ENCODE measurements at places on chromosomes 6 and 20. TPM values are rescaled to one million over a fixed set of nuclear protein-coding genes. Genes with fewer than 3 reads are reported as not detected.

- H3K27ac ChIP-seq = no peak overlapping the region
- H3K36me3 ChIP-seq = no peaks in the 10 kb centered on the region
- peaks cover 8% of the 10 kb centered on the region for H3K27me3 ChIP-seq
- DNase-seq = peak; percentile 49
- peaks cover 42% of the 10 kb centered on the region for H3K4me1 ChIP-seq
- H3K4me3 ChIP-seq = no peak overlapping the region
These were observed 49.5 kb downstream of the TOX2 start for GRCh38 chr20:43963872-43964791.

- no peak for DNase-seq
- H3K27ac ChIP-seq = no peak overlapping the region
- H3K4me3 ChIP-seq = no peak overlapping the region
- H3K27me3 ChIP-seq = no peaks in the 10 kb centered on the region
These were observed 2.5 kb upstream of the FASTKD5 start for GRCh38 chr20:3162080-3162611.

DNA sequence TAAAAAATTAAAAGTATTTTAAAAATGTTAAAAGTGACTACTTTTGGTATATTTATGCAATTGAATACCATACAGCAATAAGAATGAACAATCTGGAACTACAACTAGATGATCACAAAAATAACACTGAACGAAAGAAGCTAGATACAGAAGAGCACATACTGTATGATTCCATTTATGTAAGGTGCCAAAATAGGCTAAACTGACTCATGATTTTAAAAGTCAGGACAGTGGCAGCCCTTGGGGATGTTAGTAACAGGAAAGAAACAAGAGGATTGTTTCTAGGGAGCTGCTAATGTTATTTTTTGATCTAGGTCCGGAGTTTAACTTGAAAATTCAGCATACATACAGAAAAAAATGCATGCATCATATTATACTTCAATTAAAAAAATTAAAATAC, 42.3 kb downstream of the KIF13A start:
- H3K4me3 ChIP-seq = no peak overlapping the region
- peaks cover 14% of the 10 kb centered on the region for H3K27me3 ChIP-seq
- H3K36me3 ChIP-seq = no peaks in the 10 kb centered on the region
- H3K4me1 ChIP-seq = no peaks in the 10 kb centered on the region
- no peak overlapping the region for H3K27ac ChIP-seq
- no peak for DNase-seq

MEP1A gene
- total RNA-seq = not detected

- H3K4me3 ChIP-seq = no peak overlapping the region
- no peaks in the 10 kb centered on the region for H3K36me3 ChIP-seq
- no peak for DNase-seq
- peaks cover 36% of the 10 kb centered on the region for H3K4me1 ChIP-seq
- H3K27me3 ChIP-seq = no peaks in the 10 kb centered on the region
These were observed 19.7 kb downstream of the VAPB start for GRCh38 chr20:58408603-58409246.

- no peak overlapping the region for H3K4me3 ChIP-seq
- no peaks in the 10 kb centered on the region for H3K4me1 ChIP-seq
These were observed 26.2 kb downstream of the ZKSCAN8 start for GRCh38 chr6:28167926-28168325.

GRCh38 chr20:47989957-47990356, 204.7 kb upstream of the SULF2 start:
- no peaks in the 10 kb centered on the region for H3K36me3 ChIP-seq
- no peak for DNase-seq
- no peak overlapping the region for H3K4me3 ChIP-seq

DNA sequence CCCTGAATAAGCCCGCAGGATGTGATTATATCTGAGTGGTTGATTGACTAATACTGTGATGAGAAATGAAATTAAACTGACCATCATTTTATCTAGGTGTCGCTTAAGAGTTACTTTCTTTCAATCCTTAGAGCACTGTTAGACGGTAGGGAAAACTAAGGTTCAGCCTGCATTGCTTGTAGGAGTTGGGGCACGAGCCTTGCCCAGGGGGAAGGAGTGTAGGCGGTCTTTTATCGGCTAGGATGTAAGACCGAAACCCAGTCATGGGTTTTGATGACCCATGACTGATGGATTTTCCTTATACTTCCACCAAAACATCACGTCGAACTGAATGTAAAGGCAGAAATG, 392 bp upstream of the TASP1 start:
- H3K36me3 ChIP-seq = no peaks in the 10 kb centered on the region
- DNase-seq = no peak
- H3K27ac ChIP-seq = peak overlapping the region; percentile 80
- H3K4me1 ChIP-seq = peaks cover 19% of the 10 kb centered on the region

DNA sequence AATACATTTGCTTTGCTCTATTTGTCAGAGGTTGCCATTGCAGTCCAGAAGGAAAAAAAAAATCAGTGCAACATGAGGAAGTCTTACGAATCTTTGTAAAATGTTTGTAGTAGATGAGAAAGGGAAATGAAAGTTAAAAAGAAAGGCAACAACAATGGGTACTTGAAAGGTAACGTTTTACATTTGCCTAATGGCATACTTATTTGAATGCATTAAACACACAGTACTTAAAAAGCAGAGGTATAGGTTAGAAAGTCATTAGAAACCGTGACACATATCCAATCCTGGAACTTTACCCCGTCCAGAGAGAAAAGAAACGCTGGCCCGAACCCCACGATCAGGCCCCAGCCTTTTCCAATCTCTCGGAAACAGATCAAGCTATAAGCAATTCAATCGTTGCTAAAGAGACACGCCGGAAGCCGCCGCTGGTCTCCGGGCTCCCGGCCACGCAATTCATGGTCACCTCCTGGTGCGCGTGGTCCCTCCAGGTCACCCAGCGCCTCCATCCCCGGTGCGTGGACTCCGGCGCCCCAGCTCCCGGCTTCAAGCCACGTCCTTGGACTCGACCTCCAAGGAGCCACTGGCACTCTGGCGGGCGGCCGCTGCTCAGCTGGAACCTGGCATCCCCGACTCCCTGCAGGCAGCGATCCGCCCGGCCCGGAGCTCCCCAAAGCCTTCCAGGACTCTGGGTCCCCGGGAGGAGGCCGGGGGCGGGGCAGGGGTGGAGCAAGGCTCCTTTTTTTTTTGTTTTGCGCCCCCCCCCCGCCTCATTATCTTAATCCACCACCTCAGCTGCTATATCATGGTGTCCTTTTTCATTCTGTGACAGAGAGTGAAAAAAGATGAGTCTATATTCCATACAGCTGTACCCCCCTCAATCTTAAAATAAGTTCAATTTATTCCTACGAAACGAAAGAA, at the start of gene SLC18B1:
TSS of gene SLC18B1 (minus strand) at position 687 of the 918 bp plus-strand sequence. CDS start at position 506, 181 bp downstream.
- H3K4me3 ChIP-seq = peak within 1 kb of the TSS; percentile 60
- peaks cover 12% of the 10 kb centered on the region for H3K36me3 ChIP-seq
- H3K27ac ChIP-seq = peak within 1 kb of the TSS; percentile 76
- peaks cover 26% of the 10 kb centered on the region for H3K4me1 ChIP-seq
- no peaks in the 10 kb centered on the region for H3K27me3 ChIP-seq

TMEM244 gene
- total RNA-seq = not detected

DNA sequence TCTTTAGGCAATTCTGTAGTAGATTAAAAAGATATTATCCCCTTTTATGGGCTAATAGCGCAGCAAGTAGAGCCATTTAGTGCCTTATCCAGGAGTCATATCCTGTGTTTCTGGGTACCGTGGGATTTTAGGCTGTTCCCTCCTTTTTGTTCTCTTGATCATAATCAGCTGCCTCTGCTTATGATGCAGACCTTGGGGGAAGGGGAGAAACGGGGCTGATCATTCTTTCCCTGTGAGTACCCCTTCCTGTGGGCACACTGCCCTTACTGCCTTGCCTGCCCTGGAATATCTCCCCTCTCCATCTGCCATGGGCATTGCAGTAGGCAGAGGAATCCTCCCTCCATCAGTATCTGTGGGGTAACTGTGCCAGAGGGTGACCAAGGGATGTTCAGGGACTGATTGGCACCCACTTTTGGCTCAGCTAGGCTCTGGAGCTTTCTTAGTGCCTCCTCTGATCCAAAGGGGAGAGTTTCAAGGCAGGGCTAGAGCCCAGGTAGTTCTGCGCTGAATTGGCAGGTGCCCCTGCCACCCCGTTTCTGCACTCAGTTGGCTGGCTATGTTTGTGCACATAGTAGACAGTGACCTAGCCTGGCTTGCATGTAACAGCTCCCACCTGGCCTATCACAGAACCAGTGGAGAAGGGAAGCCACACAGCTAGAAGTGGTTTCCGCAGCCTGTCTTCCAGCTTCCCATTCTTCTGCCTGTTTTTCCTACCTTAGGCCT, 103.3 kb downstream of the FIG4 start:
- H3K4me3 ChIP-seq = no peak overlapping the region
- H3K27ac ChIP-seq = no peak overlapping the region
- H3K36me3 ChIP-seq = peaks cover 18% of the 10 kb centered on the region

DNA sequence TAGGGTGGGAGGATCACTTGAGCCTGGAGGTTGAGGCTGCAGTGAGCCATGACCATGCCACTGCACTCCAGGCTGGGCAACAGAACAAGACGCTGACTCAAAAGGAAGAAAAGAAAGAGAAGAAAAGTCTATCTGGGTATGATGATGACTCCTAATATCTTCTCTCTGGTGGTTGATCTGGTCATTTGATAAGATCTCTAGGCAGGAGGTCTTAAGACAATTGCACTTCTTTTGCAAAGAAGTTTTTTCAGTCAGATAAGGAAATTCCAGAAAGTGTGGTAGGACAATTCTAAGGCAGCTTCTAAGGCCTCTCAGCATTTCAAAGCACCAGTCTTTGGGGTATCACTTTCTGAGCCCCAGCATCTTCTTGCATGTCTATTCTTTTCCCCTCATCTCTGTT, 7.7 kb upstream of the AIF1 start:
- no peak overlapping the region for H3K27ac ChIP-seq
- no peak overlapping the region for H3K4me3 ChIP-seq
- no peaks in the 10 kb centered on the region for H3K4me1 ChIP-seq

GRCh38 chr6:27502508-27503435, 29.9 kb upstream of the ZNF184 start:
- peak; percentile 85 for DNase-seq
- peaks cover 13% of the 10 kb centered on the region for H3K27me3 ChIP-seq
- H3K36me3 ChIP-seq = peaks cover 2% of the 10 kb centered on the region
- peak overlapping the region; percentile 85 for H3K27ac ChIP-seq
- peaks cover 26% of the 10 kb centered on the region for H3K4me1 ChIP-seq

GRCh38 chr6:46421939-46422338, 69.3 kb downstream of the RCAN2 start:
- no peak for DNase-seq
- no peak overlapping the region for H3K27ac ChIP-seq
- peaks cover 17% of the 10 kb centered on the region for H3K27me3 ChIP-seq
- no peaks in the 10 kb centered on the region for H3K36me3 ChIP-seq
- no peak overlapping the region for H3K4me3 ChIP-seq
- no peaks in the 10 kb centered on the region for H3K4me1 ChIP-seq

- no peak overlapping the region for H3K27ac ChIP-seq
- peaks cover 11% of the 10 kb centered on the region for H3K36me3 ChIP-seq
- H3K4me1 ChIP-seq = no peaks in the 10 kb centered on the region
- no peak overlapping the region for H3K4me3 ChIP-seq
- no peaks in the 10 kb centered on the region for H3K27me3 ChIP-seq
- no peak for DNase-seq
These were observed 15.6 kb downstream of the FAM83D start for GRCh38 chr20:38941726-38942389.

- no peak for DNase-seq
- no peak overlapping the region for H3K27ac ChIP-seq
- H3K4me3 ChIP-seq = no peak overlapping the region
- H3K4me1 ChIP-seq = peaks cover 18% of the 10 kb centered on the region
These were observed 24.5 kb downstream of the SRSF3 start for GRCh38 chr6:36618366-36619355.

SLC17A1 gene
- total RNA-seq = not detected

TMEM14A gene
- total RNA-seq = 19.3 TPM

GRCh38 chr6:56145616-56146015, 101.8 kb downstream of the COL21A1 start:
- H3K4me3 ChIP-seq = no peak overlapping the region
- no peak overlapping the region for H3K27ac ChIP-seq
- no peaks in the 10 kb centered on the region for H3K36me3 ChIP-seq
- no peaks in the 10 kb centered on the region for H3K4me1 ChIP-seq

DNA sequence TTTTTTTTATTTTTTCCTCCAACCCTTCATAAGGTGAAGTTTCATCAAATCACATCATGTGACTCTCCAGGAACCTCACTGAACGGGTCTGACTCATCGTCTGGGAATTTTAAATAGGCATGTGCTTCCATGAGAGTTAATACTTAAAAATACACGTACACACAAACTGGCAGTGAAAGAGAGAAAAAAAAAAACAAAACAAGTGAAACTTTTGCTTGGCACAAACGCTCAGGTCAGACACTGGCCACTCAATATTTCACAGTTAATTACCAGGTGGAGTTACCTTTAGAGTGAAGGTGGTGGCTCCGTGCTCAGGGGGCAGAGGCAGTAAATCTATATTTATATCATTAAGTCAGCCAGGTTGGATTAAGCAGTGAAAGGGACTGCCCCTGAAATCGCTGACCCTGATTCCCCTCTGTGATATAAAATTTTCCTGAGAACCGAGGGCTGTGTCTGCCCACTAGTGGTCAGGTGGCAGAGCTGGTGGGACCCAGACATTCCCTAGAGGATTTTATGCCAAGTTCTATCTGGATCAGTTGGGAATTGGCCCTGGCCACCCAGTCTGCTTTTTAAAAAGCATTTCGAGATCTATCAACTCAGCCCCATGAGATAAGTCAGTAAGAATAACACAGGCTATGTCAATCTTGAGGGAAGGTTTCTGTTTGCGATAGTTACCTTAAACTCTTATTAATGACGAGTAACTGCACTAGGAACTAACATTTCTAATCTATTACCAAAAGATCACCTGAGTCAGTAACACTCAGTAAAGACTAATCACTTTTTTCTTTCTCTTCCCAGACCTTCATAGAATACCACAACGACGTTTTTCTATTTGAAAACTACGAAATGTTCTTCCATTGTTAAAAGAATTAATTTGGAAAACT, 259.1 kb downstream of the HDGFL1 start:
- no peak overlapping the region for H3K27ac ChIP-seq
- no peak overlapping the region for H3K4me3 ChIP-seq
- no peaks in the 10 kb centered on the region for H3K4me1 ChIP-seq
- no peaks in the 10 kb centered on the region for H3K27me3 ChIP-seq

TMEM74B gene
- total RNA-seq = 1.3 TPM

DNA sequence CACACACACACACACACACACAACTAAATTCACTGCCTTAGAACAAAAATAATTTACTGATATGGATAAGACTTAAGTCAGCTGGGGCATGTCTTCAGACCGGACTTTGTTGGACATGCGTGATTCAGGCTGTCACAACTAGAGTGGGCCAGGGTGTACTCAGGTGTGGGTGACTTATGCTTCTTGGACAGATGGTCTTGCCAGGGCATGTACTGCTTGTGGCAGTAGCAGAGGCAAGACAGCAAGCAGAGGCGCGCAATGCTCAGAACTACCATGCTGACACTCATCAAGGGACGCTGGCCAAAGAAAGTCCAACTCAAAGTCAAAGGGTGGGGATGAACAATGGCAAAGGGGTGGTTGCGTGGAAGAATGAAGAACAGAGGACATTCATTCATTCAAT, 437.5 kb downstream of the CBLN4 start:
- H3K4me1 ChIP-seq = no peaks in the 10 kb centered on the region
- no peaks in the 10 kb centered on the region for H3K27me3 ChIP-seq
- no peak overlapping the region for H3K27ac ChIP-seq
- no peak overlapping the region for H3K4me3 ChIP-seq

GRCh38 chr6:87692086-87692485, 9.9 kb downstream of the AKIRIN2 start:
- no peak for DNase-seq
- H3K4me1 ChIP-seq = peaks cover 64% of the 10 kb centered on the region
- H3K27me3 ChIP-seq = no peaks in the 10 kb centered on the region

GRCh38 chr6:73558624-73559398, 38.0 kb upstream of the EEF1A1 start:
- DNase-seq = no peak
- H3K36me3 ChIP-seq = no peaks in the 10 kb centered on the region
- no peak overlapping the region for H3K4me3 ChIP-seq
- no peak overlapping the region for H3K27ac ChIP-seq

HMGCLL1 gene
- total RNA-seq = not detected

Measured in activated CD4-positive, alpha-beta memory T cell treated with anti-CD3 and anti-CD28 coated beads for 36 hours (primary cell).